Non-pigmented ciliary epithelial cell (primary cell): ENCODE measurements at places on chromosomes 3 and 15.

- DNase-seq, result no peak
Measured at GRCh38 chr3:115571413-115571812, 51.9 kb upstream of the GAP43 start.

- no peak for DNase-seq
Measured at GRCh38 chr3:157581371-157581770, 78.2 kb upstream of the VEPH1 start.

DNA sequence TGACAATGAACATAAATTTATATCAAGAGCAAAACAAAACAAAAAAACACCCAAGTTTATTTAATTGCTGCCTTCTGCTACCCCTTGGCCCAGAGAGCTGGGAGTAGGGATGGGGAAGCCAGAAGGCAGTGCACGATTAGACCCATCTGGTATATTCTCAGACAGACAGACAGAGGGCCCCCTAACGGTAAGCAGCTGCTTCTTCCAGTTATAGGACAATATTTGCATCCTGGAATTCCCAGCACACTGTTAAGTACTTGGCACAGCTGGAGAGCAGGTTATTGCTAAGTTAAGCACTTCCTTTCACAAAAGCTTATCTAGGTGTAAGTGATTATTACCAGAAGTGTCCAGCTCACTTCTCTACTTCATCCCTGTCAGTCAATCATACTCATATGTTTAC is 39.3 kb downstream of the C2CD4B start:
- no peak for DNase-seq

DNA sequence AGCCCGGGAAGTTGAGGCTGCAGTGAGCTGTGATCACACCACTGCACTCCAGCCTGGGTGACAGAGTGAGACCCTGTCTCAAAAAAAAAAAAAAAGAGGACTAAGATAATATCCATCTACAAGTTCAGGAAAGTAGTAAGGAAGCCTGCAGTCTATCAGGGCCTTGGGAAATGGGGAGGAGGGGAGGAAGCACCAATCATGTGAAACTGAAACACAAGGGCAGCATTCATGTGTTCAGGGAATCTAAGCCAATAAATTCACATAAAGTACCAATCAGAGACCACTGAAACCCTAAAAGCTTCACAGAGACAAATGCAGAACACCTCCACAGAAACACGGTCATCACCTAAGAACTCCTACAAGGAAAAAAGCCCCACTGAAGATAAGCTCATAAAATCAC is 22.9 kb upstream of the HHATL start:
- no peak for DNase-seq

DNA sequence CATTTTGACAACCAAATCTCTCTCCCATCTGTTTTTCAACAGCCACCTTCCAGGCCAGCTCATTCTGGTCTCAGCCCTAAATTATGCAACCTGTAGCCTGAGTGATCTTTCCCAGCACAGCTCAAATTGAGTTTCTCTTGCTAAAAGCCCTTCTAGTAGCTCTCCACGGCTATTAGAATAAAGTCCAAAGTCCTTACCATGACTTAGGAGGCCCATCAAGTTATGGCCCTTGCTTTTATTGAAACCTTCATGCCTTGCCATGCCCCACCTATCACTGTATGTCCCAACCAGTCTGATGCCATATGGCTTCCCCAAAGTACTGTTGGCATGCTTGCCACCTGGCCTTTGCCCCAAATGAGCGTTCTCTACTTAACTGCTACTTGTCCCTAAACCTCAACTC is 303.5 kb upstream of the GADL1 start:
- DNase-seq, result no peak

- no peak for DNase-seq
Measured at GRCh38 chr3:154898443-154898842, 181.7 kb upstream of the MME start.

GRCh38 chr3:55144015-55144673 is 216.3 kb upstream of the LRTM1 start:
- DNase-seq, result peak; percentile 72

DNA sequence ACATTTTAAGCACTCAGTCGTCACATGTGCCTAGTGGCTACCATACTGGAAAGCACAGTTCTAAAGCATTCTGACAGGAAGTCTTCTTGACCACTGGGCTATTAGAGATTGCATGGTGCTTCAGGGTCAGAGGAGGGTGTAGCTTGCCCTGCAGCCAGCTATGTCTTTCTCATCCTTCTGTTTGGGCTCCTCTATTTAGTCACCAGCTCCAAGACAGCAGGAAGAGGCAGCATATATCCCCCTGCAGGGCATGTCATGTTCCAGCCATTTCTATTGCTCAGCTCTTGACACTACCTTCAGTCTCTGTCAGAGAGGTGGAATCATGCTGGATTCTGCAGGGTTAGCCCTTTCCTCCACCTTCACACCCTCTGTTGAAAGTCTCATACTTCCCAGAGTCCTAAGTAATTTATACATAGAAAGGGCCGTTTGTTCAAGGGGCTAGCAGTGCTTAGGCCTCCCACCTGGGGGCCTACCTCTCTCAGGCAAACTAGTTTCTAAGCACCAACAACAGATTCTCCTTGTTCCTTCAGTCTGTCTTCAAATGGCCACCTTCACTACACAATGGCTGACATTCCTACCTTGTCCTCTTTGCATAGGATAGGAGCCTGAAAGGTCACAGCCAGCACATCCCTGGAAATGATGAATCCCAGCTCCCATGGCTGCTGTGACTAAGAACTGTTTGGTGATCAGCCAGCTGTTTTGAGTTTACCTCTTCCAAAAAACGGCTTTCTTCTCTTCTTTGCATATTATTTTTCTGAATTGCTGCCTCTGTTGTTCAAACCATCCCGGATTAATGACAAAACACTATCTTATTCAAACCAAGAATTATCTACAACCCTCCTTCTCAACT is 115.7 kb upstream of the BFSP2 start:
- DNase-seq, result no peak

GRCh38 chr3:81851176-81851575 is 89.7 kb upstream of the GBE1 start:
- no peak for DNase-seq
